ENCODE measurements at places on chromosomes 1 and 21.

DNA sequence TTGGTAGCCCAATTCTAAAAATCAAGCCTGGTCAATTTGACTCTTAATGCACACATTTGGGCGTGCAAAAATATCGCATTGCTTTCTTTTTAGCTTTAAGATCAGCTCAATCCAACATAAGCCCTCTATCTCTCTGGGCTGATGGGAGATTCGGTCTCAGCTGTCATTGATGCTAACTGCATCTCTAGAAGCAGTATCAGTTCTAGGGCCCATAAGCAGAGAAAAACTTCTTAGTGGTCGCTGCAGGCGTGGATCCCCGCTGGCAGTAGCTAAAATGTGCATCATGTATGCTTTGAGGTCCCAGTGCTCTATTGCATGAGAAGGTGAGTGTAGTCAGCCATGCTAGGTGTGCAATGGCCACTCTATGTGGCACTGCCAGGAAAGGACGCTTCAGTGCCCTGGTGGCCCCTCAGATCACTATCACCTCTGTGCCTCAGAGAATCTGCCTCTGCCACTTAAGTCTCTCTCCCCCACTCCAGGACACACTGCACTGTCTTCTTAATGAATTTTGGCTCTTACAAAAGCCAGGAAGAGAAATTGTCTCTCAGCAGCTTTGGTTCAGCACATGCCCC, 79.7 kb upstream of the GADD45A start:
- DNase-seq, result no peak

- DNase-seq, result no peak
Measured at GRCh38 chr1:202954057-202954745, 3.9 kb downstream of the ADIPOR1 start.

- DNase-seq, result no peak
Measured at GRCh38 chr1:40711465-40712404, 20.2 kb downstream of the NFYC start.

- no peak for DNase-seq
Measured at GRCh38 chr1:231844986-231845502, 218.5 kb downstream of the DISC1 start.

- no peak for DNase-seq
Measured at GRCh38 chr1:45297666-45298356, 28.9 kb upstream of the HPDL start.

DNA sequence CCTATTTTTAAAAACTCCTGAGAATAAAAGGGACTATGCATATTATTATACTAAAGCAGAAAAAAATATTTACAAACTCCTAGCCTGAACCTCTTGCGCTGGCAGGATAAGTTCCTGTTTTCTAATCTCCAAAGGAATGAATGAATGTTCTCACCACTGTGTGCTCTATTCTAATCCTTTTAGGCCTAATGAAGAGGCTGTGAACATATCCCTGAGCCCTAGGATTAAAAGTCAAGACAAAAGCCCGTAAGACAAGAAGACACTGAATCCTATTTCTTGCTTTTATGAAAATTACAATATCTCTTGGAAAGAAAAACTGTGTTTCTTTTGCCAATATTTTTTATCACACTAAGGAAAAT, 317.5 kb downstream of the HHAT start:
- no peak for DNase-seq
